Progenitor cell of endocrine pancreas (in vitro differentiated cells): ENCODE measurements at places on chromosomes 4 and X.

GRCh38 chr4:70564033-70564432 is 28.0 kb upstream of the AMBN start:
- H3K27me3 ChIP-seq = no peaks in the 10 kb centered on the region
- peak overlapping the region; percentile 41 for H3K4me3 ChIP-seq
- H3K36me3 ChIP-seq = peaks cover 11% of the 10 kb centered on the region
- peak overlapping the region; percentile 76 for H3K27ac ChIP-seq
- peaks cover 20% of the 10 kb centered on the region for H3K4me1 ChIP-seq

GRCh38 chrX:136453771-136454170 is 34.0 kb upstream of the BRS3 start:
- peaks cover 3% of the 10 kb centered on the region for H3K4me1 ChIP-seq
- no peaks in the 10 kb centered on the region for H3K36me3 ChIP-seq
- H3K27me3 ChIP-seq = no peaks in the 10 kb centered on the region

DNA sequence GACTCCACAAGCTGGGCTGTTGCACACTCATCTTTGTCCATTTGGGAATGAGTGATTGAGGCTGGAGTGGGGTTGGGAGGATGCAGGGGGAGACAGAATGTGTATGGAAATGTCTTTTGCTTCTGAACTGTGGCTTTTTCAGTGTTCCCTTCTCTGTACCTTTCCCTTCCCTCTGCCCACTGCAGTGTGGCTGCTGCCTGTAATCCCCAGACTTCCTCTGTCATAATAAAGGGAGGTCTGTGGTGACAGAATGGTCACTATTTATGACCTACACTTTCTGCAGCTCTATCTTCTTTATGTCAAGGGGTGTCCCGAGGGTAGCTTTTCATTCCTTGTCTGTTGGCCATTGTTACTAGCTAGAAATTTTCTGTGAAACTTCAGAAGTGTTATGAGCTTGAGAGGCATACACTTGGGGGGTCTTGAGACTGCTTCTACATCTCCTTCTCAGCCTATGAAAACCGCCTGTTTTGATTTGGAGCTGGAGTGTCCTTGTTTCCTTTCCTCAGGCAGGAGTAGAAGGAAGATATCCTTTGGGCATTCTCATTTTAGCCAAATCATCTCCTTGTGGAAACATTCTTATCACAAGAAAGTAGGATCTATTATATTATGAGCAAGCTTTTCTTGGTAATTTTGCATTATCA is 63.0 kb downstream of the ANK2 start:
- no peaks in the 10 kb centered on the region for H3K27me3 ChIP-seq
- no peaks in the 10 kb centered on the region for H3K36me3 ChIP-seq
- peaks cover 23% of the 10 kb centered on the region for H3K4me1 ChIP-seq
- no peak overlapping the region for H3K4me3 ChIP-seq

DNA sequence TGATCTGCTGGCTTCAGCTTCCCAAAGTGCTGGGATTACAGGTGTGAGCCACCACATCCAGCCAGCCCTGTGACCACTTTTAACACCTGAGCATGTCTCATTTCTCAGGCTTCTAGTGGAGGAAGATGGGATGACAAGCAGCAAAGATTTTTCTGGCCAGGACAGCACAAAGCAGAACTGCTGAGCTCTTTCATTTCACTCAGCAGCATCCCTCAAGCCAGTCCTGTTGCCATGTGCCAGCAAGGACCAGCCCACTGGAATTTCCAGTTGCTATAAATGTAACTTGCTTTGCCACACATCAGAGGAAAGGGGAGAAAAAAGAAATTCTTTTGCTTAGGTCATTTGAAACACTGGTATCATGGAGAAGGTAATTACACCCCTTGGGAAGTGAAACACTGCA is 75.9 kb downstream of the SLC9A7 start:
- no peak for DNase-seq
- no peak overlapping the region for H3K27ac ChIP-seq
- no peaks in the 10 kb centered on the region for H3K27me3 ChIP-seq
- H3K4me1 ChIP-seq = peaks cover 5% of the 10 kb centered on the region

- no peaks in the 10 kb centered on the region for H3K36me3 ChIP-seq
- H3K27ac ChIP-seq = no peak overlapping the region
- no peaks in the 10 kb centered on the region for H3K4me1 ChIP-seq
- no peak overlapping the region for H3K4me3 ChIP-seq
- no peak for DNase-seq
- H3K27me3 ChIP-seq = peaks cover 54% of the 10 kb centered on the region
Observed at GRCh38 chr4:6010789-6011188, 7.4 kb downstream of the C4orf50 start.

DNA sequence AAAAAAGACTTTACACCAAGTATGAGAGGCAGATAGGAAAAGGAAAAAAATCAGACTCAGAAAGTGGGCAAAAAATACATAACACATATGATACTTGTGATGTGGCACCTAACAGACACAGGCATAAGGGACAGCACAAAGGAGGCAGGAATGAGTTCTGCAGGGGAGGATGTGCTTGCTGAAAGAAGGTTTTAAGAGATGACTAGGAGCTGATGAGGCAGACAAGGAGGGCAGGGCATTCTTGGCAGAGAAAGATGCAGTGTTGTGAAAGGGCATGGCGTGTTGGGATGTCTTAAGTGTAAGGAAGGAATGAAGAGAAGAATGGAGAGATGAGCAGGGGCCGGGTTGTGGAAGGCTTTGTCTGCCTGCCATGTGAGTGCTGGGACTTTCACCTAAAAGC is 49.7 kb upstream of the TMEM154 start:
- H3K27me3 ChIP-seq = peaks cover 3% of the 10 kb centered on the region
- no peak overlapping the region for H3K4me3 ChIP-seq
- no peaks in the 10 kb centered on the region for H3K36me3 ChIP-seq
- no peaks in the 10 kb centered on the region for H3K4me1 ChIP-seq
- no peak for DNase-seq
- H3K27ac ChIP-seq = no peak overlapping the region

DNA sequence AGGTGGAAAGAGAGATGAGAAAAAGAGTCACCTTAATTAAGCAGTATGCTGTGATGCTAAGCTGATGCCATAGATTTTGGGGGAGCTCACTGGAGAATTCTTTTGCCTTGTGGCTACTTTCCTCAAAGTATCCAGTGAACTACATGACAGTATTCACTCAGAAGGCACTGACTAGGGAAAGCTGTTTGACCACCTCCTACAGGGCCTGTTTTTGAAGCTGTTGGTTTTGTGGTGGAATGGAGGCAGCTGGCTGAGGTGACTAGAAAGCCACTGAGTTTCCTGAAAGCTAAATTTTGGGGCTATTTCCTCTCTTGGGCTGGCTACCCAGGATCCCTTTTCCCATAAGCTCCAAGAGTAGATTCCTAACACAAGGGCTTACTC is 124.8 kb upstream of the EOLA2 start:
- no peak overlapping the region for H3K4me3 ChIP-seq
- no peaks in the 10 kb centered on the region for H3K36me3 ChIP-seq
- no peak for DNase-seq
- H3K4me1 ChIP-seq = no peaks in the 10 kb centered on the region
- H3K27me3 ChIP-seq = no peaks in the 10 kb centered on the region
- no peak overlapping the region for H3K27ac ChIP-seq

DNA sequence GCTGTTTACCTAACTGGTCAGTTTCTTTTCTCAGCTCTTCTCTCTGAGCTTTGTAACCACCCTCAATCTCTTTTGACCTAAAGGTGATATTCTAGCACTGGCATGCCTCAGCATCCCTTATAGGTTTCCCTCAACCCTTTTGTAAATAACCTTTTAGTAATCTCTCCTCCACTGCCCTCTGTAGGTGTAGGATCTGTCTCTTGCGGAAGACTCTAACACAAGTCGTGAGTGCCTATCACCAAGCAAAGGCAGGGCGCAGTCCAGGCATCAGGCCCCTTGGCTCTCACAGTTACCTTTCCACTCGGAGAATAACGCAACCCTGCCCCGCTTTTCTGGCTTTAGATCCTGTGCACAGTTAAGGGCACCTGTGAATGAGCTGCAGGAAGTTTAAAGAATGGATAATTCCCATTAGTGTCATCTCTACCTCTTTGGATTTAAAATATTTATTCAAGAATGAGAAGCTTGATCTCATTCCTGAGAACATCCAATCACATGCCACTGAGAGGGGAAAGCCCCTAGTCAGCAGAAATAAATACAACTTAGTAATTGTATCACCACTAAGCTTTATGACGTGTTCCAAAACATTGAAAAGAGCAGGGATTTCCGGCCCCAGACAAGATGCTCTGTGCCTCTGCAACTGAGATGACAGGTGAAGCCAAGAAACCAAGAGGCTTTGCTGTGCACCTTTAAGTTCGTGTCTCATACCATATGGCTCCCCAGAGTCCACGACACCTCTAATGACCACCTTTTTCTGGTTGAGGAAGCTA is 58.8 kb downstream of the SPINK2 start:
- peaks cover 4% of the 10 kb centered on the region for H3K4me1 ChIP-seq
- H3K36me3 ChIP-seq = no peaks in the 10 kb centered on the region
- peaks cover 20% of the 10 kb centered on the region for H3K27me3 ChIP-seq
- H3K27ac ChIP-seq = no peak overlapping the region
- no peak for DNase-seq

DNA sequence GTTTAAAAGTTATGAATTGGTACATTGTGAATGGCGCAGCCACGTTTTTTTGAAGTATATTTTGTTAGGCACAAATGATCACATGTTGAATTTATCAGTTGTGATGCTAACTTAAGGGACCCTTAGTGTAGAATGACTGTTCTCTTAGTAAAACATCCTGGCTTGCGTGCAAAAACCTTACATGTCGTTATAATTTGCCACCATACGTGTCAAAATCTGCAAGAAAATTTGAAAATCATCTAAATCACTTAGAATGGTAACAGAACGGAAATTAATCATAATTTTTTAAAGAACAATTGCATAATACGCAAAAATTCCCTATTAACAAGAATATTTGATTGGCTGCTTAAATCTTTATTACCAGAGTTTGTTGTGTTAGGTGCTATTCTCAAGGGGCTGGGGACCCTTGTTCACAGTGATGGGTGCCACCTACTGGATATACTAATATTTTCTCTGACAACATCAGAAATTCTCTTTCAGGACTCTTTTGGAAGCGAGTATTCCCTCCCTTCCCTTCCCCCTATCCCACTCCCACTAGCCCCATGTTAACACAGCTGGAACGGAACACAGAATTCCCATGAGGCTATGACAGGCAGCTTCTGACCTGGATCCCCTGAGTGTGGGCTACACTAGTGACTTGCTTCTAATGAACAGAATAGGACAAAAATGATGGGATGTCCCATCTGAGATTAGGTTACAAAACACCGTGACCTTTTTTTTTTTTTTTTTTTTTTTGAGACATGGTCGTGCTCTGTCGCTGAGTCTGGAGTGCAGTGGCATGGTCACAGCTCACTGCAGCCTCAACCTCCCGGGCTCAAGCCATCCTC is 71.8 kb downstream of the SUPT20HL2 start:
- H3K4me3 ChIP-seq = no peak overlapping the region
- H3K36me3 ChIP-seq = no peaks in the 10 kb centered on the region
- H3K4me1 ChIP-seq = peaks cover 10% of the 10 kb centered on the region
- no peaks in the 10 kb centered on the region for H3K27me3 ChIP-seq
- DNase-seq = no peak
- H3K27ac ChIP-seq = peak overlapping the region; percentile 75

DNA sequence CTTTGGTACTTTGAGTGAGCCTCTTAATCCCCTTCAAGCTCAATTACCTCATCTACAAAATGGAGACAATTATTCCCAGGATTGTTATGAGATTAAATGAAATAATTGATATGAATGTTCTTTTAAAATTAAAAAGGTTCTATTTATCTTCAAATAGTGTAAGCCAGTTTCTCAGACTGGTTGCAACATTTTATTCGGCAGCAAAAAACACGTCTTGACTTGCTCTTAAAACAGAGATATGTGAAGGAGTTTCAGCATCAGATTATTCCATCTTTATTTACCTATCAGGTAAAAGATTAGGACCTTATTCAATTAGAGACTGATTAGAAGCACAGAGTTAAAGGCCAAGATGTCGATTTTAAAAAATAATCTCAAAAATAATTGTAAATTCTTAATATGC is 10.5 kb downstream of the NDNF start:
- H3K27me3 ChIP-seq = peaks cover 19% of the 10 kb centered on the region
- no peak overlapping the region for H3K4me3 ChIP-seq
- peaks cover 11% of the 10 kb centered on the region for H3K4me1 ChIP-seq
- DNase-seq = no peak
- H3K27ac ChIP-seq = no peak overlapping the region

DNA sequence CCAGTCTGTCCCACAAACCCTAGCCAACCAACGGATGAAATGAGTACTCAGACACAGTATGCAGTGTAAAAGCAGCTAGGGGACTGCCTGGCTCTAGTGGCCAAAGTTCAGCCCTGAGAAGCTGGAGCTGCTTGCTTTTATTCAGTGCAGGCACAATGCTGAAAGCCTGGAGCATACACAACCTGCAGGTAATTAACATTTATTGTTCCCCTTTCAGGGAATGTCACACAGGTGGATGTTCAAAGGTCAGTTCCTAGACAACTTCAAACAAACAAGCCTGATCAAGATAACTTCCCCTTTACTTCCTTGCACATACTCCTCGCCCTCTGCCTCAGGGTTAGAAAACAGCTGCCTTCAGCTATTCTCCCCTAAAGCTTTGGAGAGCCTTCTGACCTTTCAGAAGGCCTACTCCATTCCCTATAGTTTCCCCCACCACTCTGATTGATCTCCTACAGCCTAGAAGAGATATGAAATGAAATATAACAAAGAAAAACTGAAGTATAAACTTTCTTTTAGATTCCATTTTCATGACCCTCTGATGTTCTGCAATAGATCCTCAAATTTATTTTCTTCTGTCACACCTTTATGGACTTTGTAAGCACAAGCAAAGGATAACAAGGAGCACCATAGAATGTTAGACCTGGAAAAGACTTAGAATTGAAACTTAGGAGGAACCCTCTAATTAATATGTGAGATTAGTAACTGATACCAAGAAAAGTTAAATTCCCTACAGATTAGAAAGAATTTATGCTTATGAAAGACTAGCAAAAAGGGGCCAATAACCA is 6.8 kb upstream of the DCAF8L1 start:
- DNase-seq = peak; percentile 30
- H3K4me3 ChIP-seq = peak overlapping the region; percentile 17
- peak overlapping the region; percentile 92 for H3K27ac ChIP-seq
- no peaks in the 10 kb centered on the region for H3K27me3 ChIP-seq

DNA sequence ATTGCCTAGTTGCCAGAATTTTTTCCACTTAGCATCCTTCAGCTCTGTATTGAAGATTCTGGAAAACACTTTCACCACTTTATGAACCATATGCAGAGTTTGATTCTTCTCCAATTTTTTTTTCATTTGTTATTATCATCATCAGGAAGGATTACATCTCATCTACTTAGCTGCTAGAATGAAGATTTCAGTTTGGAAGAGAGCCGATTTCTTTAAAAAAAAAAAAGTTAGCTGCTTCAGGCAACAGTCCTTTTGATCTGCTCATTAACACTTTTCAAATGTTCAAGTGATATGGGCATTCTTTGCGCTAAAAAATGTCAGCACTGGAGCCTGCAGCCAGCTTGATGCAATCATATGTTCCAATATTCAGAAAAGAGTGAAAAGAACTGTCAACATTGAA is 76.2 kb downstream of the ANTXR2 start:
- H3K4me3 ChIP-seq = no peak overlapping the region
- no peak overlapping the region for H3K27ac ChIP-seq
- H3K27me3 ChIP-seq = no peaks in the 10 kb centered on the region
- no peak for DNase-seq
- H3K4me1 ChIP-seq = no peaks in the 10 kb centered on the region
- H3K36me3 ChIP-seq = peaks cover 8% of the 10 kb centered on the region
